ENCODE measurements at places on chromosomes 7 and 10. TPM values are rescaled to one million over a fixed set of nuclear protein-coding genes. Genes with fewer than 3 reads are reported as not detected.

DNA sequence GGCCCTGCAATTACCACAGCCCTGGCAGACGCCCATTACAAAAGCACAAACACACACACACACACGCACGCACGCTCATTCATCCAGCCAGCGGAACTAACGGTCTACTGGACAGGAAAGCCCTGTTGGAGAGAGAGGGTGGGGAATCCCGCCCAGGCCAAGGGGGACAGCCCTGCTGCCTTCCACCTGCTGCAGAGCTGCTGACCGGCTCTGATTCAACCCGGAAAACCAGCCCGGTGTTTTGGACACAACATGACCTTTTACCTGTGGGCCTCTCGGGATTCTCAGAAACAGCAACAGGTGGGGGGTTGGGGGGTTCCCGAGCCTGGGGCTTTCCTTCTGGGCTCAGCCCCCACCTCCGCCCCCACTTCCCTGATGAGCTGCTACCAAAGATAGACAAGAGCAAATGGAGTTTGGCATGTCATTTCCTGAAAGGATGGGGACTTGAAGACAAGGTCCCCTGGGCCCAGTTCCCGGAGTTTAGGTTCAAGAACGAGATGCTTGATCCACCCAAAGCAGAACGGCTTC, 18.5 kb upstream of the SERPINE1 start:
- no peaks in the 10 kb centered on the region for H3K36me3 ChIP-seq
- H3K27me3 ChIP-seq: no peaks in the 10 kb centered on the region
- no peak overlapping the region for H3K4me3 ChIP-seq
- H3K27ac ChIP-seq: no peak overlapping the region

The RBP4 gene
- polyA plus RNA-seq: 2.9 TPM

DNA sequence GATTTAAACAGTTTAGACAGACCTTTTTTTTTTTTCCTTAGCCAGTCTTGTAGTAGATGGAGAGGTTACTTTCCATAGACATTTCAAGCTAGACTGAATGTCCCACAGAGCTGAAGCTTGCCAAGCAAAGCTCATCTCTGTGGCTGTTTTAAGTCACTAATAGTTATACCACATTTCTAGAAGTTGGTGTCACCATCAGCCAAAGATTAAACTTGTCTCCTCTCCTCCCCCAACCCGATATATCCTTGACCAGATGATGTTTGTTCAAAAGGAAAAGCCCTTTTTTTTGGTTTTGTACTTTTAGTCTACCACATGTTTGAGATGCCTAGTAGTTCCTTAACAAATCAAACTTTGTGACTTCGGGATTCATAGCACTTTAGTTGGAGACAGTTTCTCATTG, 66.1 kb downstream of the ADD3 start:
- H3K4me1 ChIP-seq: peaks cover 19% of the 10 kb centered on the region
- no peak overlapping the region for H3K4me3 ChIP-seq
- no peak overlapping the region for H3K27ac ChIP-seq
- H3K36me3 ChIP-seq: no peaks in the 10 kb centered on the region
- no peak for DNase-seq
- no peaks in the 10 kb centered on the region for H3K27me3 ChIP-seq

- H3K27me3 ChIP-seq: no peaks in the 10 kb centered on the region
- H3K27ac ChIP-seq: no peak overlapping the region
- no peaks in the 10 kb centered on the region for H3K4me1 ChIP-seq
- H3K4me3 ChIP-seq: no peak overlapping the region
Measured at GRCh38 chr7:38086857-38087256, 91.2 kb upstream of the STARD3NL start.

DNA sequence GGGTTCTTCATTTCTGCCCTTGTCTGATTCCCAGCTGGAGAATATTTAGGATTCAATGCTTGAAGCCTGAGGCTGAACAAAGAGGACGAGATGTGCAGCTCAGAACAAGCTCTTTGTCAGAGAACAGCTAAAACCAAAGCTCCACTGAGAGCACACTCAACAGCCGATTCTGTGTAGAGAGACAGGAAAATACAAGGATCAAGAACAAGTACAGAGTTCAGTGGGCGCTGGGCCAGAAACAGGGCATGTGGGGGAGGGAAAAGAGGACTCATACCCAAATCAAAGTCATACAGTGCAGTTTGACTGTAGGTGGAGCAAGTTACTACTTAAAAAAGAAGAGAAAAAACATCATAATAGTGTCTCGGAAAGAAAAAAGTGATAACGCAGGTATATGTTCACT, at the start of gene AGMO:
Gene AGMO (minus strand): TSS at position 181 of the 400 bp plus-strand sequence.
- no peak within 1 kb of the TSS for H3K4me3 ChIP-seq
- DNase-seq: peak; percentile 59
- H3K27me3 ChIP-seq: no peaks in the 10 kb centered on the region
- H3K36me3 ChIP-seq: no peaks in the 10 kb centered on the region
- H3K27ac ChIP-seq: no peak within 1 kb of the TSS

GRCh38 chr7:148022832-148023231, 567.7 kb upstream of the C7orf33 start:
- no peak overlapping the region for H3K4me3 ChIP-seq
- H3K4me1 ChIP-seq: no peaks in the 10 kb centered on the region
- H3K27ac ChIP-seq: no peak overlapping the region
- no peaks in the 10 kb centered on the region for H3K36me3 ChIP-seq
- H3K27me3 ChIP-seq: no peaks in the 10 kb centered on the region

The TOMM7 gene
- 267 TPM for polyA plus RNA-seq
